Fibroblast of skin of right biceps (primary cell): ENCODE measurements at places on chromosomes 7 and 10.

- DNase-seq = no peak
Observed at GRCh38 chr7:8433477-8434289, at the start of gene NXPH1. Gene NXPH1 (plus strand): TSS chr7:8433609.

GRCh38 chr7:106369352-106369751, 84.6 kb upstream of the NAMPT start:
- peak; percentile 65 for DNase-seq

GRCh38 chr7:144090667-144091066, 4.6 kb downstream of the OR2A12 start:
- DNase-seq = no peak

- no peak for DNase-seq
Observed at GRCh38 chr7:100157069-100157333, 1.5 kb downstream of the TRAPPC14 start.

DNA sequence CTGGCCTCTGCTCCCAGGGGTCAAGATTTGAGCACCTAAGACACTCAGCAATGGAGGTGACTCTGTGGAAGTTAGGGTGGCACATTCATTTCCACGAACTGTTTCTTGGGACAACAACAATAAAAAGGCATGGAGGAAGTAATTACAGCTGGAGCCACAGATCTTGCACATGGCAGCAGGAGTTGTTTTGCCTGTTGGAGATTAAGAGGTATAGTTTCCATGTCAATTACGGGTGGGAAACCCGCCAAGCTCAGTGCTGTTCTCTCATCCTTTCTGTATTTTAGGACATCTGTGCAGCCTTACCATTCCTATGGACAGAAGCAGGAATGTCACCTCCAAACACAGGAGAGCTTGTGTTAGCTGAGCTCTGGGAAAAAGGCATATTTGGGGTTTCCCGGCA, 201.2 kb downstream of the SNX10 start:
- no peak for DNase-seq

DNA sequence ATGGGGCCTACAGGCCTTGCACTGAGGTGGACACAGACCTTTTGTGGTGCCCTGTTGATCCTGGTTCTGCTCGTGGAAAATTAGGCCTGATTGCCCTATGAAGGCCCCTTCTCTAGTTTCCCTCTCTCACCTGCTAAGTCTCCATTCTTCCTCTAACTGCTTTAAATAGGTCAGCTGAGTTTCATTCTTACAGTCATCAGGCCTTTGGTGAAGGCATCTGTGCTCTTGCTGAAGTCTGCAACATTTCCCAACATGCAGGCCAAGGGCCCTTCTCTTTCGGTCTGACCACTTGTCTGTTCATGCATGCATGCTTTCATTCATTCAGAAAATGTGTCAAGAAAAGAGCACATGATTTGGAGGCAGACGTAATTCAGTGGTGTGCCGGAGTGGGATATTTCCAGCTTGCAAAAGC, 244.0 kb downstream of the BUB3 start:
- no peak for DNase-seq

DNA sequence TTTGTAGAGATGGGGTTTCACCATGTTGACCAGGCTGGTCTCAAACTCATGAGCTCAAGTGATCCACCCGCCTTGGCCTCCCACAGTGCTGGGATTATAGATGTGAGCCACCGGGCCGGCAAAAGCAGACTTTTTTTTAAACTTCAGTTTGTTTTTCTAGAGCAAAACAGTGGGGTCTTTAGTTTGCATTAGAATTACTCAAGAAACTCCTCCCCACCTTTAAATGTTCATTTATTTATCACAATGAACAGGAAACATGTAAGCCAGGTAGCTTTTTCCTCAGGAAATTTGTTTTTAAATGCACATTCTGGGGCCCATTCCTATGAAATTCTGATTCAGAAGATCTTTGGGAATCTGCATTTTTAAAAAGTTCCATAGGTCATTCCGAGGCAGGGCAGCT, 56.0 kb upstream of the JAZF1 start:
- no peak for DNase-seq
